ENCODE measurements at places on chromosomes 16 and 17.

DNA sequence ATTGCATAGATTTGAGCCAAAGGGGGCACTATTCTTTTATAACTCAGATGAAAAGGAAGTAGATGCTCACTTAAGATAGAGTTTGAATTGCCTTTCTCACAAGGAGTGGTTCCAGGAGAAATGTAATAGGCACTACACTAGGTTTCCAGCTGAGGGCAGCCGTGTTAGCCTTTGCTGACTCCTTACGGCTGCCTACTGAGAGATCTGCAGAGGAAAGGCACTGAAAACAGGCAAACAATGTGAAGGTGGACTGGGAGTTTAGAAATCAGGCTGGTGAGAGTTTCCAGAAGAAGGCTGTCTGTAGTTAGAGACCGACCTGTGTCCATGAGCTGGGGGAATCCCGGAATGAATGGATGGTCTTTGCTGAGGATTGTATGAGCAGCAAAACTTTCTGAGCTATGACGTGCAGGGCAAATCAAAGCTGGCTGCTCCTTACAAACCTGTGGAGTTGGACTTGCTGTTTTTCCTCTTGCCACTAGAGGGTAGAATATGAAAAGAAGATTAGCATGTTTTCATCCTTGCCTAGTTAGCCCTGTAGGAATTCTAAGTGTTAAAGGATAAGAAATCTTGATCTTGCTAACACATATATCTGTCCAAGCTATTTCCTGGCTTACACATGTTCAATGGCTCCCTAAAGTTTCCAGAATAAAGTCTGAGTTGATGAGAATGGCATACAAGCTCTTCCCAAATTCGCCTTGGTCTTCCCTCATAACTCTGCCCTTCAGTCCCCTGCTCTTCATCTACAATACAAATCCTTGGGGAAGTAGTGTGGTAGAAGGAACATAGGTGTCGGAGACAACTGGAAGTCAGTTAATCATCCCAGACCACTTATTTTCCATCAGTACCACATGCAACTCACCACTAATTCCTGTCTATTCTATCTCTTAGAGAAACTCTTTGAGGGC is 20.1 kb upstream of the TAOK1 start:
- DNase-seq = no peak

DNA sequence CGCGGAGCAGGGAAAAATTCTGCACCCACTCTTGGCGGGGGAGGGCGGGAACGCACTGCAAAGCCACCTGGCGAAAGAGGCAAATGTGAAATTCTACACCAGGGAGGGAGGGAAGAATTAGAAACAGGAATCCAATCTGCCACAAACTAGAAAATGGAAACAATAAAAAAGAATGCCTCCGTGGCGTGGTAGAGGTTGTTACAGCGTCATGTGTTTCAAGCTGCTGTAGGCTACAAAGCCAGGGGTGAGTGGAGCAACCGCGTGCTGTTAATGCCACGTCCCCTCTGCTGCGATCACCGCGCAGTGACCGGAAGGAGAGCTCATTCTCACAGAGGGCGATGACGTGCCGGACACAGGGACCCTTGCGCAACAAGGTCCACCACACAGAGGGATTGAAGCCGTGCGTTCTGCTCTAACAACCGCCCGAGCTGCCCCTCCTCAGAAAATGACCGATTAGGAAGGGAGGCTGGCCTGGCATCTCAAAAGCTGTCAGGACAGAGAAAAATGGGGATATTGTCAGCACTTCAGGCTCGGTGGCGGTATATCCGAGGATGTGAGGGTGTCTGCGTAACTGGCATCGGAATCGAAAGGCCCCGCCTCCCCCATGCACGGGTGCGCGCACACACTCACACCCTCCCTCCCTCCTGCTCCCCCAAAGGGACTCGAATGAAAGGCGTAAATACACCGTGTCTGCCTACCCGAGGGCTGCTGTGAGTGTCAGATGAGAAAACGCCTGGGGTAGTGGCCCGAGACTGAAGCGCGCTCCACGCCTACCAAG is 70.8 kb upstream of the TNRC6C start:
- peak; percentile 54 for DNase-seq

- no peak for DNase-seq
Measured at GRCh38 chr16:64543441-64543840, 578.4 kb downstream of the CDH11 start.

DNA sequence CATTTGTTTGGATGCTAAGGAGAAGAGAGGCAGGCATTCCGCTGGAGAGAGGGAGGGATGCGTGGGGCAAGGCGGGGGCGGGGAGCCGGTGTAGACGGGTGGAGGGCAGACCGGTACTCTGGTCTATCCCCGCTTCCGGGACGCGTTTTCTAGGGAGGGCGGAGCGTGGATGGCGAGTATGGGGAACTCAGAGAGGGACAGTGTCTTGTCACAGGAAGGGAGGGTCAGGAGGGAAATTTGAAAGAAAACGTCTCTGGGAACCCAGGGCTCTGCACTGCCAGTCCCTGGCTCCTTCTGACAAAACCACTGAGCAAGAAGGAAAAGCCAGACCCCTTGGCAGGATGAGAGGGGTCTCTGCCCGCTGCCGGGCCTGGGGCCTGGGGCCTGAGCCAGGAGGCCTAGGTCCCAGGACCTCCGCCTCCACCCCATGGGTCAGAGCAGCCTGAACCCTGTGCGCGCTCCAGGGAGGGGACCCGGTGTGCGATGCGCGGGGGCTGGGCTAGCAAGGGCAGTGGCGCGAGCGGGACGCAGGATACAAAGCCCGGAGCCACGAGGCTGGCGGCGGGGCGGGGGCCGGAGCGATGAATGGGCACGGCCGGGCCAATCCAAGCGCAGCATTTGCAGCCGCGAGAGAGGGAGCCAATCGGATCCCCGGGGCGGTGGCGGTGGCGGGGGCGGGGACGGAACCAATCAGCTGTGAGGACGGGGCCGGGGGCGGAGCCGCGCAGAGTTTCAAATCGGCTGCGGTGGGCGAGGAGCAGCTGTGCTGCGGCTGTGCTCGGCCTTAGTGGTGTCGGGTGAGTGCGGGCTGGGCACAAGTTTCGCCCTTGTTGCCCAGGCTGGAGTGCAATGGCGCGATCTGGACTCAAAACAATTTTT is at the start of gene PIMREG:
PIMREG (plus strand) TSS at position 764 of the 879 bp plus-strand sequence. CDS start 656 bp downstream, outside the sequence.
- DNase-seq = peak; percentile 80

DNA sequence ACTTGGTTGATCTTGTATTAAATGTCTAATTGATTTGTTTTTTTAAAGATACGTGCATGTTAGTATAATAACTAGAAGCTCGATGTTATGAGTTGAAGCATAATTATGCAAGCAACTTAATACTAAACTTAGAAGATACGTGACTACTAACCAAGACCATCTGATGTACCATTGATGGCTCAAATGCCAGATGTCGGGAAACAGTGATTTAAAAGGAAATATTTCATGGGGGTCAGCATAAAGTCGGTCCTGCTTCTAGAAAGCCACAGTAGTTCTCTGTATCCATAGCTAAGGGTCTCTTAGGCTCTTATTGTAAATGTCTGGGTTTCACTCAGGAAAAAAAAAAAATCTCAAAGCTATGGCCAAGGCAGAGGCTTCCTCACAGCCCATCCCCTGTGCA is 61.2 kb upstream of the RBFOX1 start:
- DNase-seq = no peak

- no peak for DNase-seq
Measured at GRCh38 chr16:28059841-28060575, 3.5 kb downstream of the GSG1L start.

DNA sequence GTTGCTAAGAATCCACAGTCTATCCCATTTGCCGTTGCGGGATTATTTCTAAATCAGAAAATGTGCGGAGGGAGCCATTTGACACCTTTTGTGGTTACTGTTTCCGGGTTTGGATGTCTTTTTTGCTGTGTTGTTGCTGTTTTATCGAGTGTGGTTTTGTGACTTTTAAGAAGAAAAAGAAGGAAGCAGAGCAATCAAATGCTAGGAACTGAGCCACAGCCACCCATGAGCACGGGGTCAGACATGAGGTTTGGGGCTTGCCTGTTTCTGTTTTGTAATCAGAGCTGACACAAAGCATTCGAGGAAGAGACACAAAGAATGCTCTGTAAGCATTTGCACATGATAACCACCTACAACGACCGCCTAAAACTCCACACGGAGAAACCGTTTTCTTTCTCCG is 53.1 kb upstream of the CHMP6 start:
- DNase-seq = no peak

GRCh38 chr16:62038225-62038624 is 2.0 kb upstream of the CDH8 start:
- DNase-seq = no peak

- DNase-seq = no peak
Measured at GRCh38 chr16:86993426-86994110, 323.6 kb downstream of the C16orf95 start.

All from stimulated activated CD8-positive, alpha-beta memory T cell treated with anti-CD3 and anti-CD28 coated beads, Interleukin-7, amount 100 ng/mL, for 1 hour (primary cell).